Immature natural killer cell (primary cell): ENCODE measurements at places on chromosomes 13 and 19. TPM values are rescaled to one million over a fixed set of nuclear protein-coding genes. Genes with fewer than 3 reads are reported as not detected.

DNA sequence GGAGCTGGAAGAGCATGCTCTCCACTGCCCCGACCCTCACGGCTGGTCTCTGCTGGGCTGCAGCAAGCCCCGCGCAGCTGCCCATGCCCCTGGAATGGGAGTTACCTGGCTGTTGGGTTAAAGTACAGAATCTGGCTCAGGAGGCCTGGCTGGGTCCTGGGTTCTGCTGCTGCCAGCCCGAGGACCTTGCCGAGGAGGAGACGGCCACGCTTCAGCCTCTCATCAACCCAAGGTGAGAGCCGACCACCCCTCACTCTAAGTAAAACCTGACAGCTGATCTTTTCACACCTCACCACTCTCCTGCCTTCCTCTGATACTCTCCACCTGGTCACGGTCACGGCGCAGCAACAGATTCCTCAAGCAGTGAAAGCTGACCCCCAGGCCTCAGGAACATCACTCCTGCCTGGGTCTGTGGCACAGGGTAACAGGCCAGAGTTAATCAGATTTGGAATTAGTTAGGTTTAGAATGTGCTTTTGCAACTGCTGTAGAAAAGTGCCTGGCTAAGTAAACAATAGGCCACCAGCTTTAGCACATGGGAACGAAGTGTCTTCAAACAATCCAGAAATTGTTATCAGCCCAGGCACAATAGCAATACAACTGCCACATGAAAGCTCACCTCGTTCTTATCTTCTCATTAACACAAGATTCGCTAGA lies 20.5 kb downstream of the RAB20 start:
- no peak for DNase-seq

DNA sequence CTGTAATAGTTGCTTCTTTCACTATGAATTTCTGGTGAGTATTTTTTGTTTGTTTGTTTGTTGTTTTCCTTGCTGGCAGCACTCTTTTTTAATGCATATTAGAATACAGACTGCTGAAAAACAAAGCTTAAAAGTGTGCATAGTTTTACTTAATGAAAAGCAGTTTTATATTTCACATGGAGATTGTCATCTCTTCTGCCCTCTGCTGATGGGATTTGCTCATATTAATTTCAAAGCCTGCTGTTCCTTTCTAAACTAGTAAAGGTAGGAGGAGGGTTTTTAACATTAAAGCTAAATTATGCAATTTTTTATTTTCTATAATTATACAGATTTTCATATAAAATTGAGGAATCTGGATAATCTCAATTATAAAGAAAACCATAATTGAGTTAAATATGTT lies 692.6 kb upstream of the SLITRK1 start:
- no peak for DNase-seq

- no peak for DNase-seq
These were observed 968 bp upstream of the KL start for GRCh38 chr13:33015241-33015668.

DNA sequence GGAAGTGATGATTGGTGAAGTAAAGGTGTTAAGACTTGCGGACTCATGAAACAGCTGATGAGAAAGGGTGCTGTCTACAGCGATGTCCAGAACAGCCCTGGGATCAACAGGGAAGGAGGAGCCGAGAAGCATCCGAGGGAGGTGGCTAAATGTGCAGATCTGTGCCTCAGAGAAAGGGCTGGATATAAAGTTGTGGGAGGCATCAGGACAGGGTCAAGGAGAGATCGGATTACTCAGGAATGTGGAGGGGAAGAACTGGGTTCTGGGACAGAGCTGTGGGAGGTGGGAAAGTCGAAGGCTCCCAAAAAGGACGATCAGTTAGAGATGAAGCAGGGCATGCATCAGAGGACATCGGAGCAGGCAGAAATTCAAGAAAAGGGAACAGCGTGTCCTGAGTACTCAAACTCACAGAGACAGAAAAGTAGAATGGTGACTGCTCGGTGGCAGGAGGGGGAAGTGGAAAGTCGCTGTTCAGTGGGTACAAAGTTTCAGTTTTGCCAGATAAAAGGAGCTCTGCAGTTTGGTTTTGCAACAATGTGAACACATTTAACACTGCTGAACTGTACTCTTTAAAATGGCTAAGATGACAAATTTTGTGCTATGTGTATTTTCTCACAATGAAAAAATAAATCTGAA lies 1.9 kb downstream of the SIGLEC14 start:
- DNase-seq: no peak

DNA sequence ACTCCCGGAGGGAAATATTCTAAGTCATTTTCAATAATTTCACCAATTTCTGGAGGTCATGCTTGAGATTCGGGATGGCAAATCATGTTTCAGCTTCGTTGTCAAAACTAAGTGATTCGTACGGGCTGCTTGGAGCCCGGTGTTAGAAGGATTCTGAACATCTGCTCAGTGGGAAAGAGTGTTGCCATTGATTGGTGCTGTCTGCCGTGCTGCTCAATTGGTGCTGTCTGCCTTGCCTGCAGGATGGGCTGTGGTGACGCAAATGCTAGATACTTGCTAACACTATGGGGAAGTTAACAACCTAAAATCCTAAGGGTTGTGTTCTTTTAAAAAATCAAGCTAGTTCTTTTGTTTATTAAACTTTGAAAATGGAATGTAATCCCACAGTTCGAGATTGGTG lies 17.3 kb upstream of the CACNG8 start:
- DNase-seq: no peak

- DNase-seq: no peak
These were observed 21.7 kb downstream of the RFX2 start for GRCh38 chr19:6088602-6089049.

- no peak for DNase-seq
These were observed 147.6 kb downstream of the KCTD12 start for GRCh38 chr13:76738616-76739015.

- no peak for DNase-seq
These were observed 2.8 kb upstream of the LRRC4B start for GRCh38 chr19:50570997-50571396.

DNA sequence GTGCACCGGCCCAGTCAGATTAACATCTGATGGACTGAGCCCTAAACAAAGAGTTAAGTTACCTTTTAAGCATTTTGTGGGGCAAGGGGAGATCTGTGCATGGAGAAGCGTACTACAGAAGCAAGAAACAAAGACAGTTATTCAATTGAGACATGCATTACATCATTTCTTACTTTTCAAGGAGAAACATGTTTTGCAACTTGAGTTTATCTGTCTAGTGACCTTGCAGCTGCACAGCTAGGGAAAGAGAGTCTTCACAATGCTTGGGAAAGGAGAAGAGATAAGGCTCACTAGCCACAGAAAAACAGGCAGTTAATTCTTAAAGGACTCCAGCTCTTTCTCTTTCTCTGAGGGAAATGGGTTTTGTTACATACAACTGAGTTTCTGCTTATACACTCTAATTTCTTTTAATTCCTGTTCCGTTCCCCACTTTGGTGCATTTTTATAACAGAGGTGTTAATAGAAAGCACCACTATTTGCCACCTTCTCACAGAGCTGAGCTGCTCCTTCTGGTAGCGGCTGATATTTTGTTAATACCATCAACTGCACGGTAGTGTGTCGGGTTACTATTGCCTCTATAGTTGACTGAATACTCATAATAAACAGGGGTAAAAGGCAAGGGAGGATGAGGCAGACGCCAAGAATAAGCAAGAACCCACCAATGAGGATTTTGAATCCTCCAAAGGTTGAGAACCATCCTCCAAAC lies 55.9 kb downstream of the ZNF431 start:
- DNase-seq: no peak

- DNase-seq: no peak
These were observed 36.4 kb upstream of the IGFL4 start for GRCh38 chr19:46076951-46077814.

- DNase-seq: no peak
These were observed 71.8 kb downstream of the TBC1D4 start for GRCh38 chr13:75410207-75410606.

GRCh38 chr13:20492641-20493040 lies 33.0 kb downstream of the CRYL1 start:
- DNase-seq: no peak

GRCh38 chr19:51688671-51689571 lies 4.2 kb upstream of the SPACA6 start:
- DNase-seq: no peak

DNA sequence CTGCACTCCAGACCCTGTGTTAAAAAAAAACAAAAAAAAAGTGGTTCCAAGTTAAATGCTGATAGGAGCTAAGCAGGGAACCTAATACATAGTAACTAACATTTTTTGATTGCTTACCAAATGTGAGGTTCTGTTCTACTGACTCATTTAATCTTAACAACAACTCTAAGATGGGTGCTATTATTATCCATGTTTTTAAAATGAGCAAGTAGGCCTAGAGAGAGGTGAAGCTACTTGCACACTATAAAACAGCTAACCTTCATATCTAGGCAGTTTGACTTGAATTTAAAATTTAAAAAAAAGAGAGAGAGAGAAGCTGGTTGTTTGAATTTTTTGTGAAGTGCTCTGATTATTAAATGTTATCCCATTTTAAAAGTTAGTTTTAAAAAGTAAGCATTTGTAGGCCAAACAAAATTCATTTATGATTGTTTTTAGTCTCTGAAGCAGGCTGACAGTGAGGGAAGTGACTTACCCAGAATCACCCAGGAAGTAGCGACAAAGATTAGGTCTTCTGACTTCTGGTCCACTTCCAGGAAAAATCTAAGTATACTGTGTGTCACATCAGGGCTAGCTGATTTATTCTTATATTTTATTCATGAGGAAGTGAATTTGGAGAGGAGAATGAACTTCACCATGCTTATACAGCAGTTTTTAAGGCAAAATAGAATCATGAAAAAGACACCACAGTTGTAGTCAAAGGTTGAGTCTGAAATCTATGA lies 2.4 kb downstream of the SIGLECL1 start:
- DNase-seq: no peak

GRCh38 chr13:66967811-66968597 lies 262.1 kb downstream of the PCDH9 start:
- DNase-seq: no peak

GRCh38 chr13:104105418-104106355 lies 1039.5 kb upstream of the SLC10A2 start:
- DNase-seq: no peak

- DNase-seq: peak; percentile 35
These were observed 34.4 kb upstream of the MIR17HG start for GRCh38 chr13:91313103-91313502.

GRCh38 chr13:110897014-110897413 lies 17.9 kb downstream of the ANKRD10 start:
- no peak for DNase-seq

DNA sequence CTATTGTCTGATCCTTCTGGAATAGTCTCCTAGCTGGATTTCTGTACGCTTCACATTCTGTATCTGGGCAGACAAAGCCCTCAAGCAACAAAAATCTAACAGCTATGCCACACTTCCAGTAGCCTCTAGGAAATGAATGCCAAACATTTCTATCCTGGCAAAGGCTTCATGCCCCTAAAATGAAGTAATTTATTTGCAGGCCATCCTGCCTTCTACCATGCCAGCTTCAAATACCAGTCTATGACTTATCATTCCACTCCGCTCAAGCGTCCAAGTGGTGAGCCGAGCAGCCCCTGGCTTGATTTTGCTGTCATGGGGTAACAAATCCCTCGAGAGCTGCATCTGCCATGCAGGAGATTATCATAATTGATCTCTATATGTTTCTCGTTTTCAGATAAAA lies 86.9 kb downstream of the LHFPL6 start:
- no peak for DNase-seq

DNA sequence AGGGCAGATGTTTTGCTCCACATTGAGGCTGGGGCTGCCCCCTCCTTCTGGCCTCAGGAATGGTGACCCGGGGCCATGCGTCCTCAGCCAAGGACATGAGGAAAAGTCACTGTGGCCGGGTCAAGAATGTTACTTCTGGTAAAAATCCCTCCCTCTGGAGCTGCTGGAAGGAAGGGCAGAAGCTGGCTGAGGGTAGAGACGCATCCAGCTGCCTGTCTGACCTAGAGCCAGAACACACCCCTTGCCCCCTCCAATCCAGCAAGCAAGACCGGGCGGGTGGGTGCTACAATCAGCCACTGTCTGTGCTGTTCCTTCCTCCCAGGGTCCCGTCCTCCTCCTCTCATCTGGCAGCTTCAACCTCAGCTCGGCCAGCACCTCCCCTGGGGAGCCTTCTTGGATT lies 59.0 kb downstream of the PTPRS start:
- DNase-seq: no peak

- peak; percentile 30 for DNase-seq
These were observed 5.1 kb downstream of the EGLN2 start for GRCh38 chr19:40803857-40804782.

DNA sequence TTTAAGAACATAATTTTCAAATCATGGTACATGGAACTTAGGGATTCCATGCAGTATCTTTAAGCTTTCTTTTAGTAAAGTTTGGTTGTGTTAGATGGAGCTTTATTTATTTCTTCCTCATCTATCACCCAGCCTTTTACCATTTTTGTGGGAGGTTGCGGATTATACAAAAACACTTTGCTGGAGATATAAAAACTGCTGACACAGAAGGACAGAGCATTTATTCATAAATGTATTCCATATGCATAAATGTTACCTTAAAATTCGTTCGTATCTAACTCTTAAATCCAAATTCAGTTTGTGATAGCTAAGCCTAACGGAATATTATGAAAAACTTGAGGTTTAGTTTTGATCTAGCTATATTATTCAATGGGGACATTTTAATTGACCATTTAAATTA lies 143.3 kb downstream of the TDRD3 start:
- DNase-seq: no peak

GRCh38 chr13:100149389-100149788 lies 60.5 kb downstream of the PCCA start:
- no peak for DNase-seq

DNA sequence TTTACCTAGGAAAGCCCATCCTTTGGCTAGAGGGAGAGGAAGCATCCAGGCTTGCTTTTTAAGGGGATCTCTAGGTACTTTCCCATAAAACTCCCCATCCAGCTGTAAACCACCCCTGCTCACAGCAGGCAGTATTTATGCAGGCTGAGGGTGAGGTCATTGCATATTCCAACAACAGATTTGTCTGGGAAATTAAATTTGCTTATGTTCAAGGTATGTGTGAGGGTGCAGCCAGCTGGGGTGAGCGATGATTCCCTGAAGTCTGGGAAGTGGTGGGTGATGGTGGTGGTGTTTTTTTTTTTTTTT lies 96.3 kb upstream of the C1QTNF9B start:
- DNase-seq: no peak

- DNase-seq: no peak
These were observed 220.7 kb upstream of the RXFP2 start for GRCh38 chr13:31518645-31519044.

The NBEA gene
- 0.07 TPM for polyA plus RNA-seq

The LRRC63 gene
- 0.10 TPM for polyA plus RNA-seq

The OXGR1 gene
- not detected for polyA plus RNA-seq

The SLC6A16 gene
- 3.0 TPM for polyA plus RNA-seq

The ZNF415 gene
- polyA plus RNA-seq: 7.3 TPM

The TSC22D1 gene
- 12.1 TPM for polyA plus RNA-seq

The GRK1 gene
- not detected for polyA plus RNA-seq

The CD22 gene
- polyA plus RNA-seq: 2.2 TPM

The SAFB2 gene
- 43.4 TPM for polyA plus RNA-seq

The SMAD9 gene
- polyA plus RNA-seq: 0.07 TPM
